GF-D8 (cell line): ENCODE measurements at places on chromosomes 3 and 15.
A peak's percentile ranks its signal among the peaks of the same experiment; 100 is the strongest.

- no peak for DNase-seq
Measured at GRCh38 chr3:175869404-175869803, 1010.3 kb downstream of the NAALADL2 start.

GRCh38 chr3:9450991-9451390 is 53.6 kb downstream of the SETD5 start:
- DNase-seq: no peak

DNA sequence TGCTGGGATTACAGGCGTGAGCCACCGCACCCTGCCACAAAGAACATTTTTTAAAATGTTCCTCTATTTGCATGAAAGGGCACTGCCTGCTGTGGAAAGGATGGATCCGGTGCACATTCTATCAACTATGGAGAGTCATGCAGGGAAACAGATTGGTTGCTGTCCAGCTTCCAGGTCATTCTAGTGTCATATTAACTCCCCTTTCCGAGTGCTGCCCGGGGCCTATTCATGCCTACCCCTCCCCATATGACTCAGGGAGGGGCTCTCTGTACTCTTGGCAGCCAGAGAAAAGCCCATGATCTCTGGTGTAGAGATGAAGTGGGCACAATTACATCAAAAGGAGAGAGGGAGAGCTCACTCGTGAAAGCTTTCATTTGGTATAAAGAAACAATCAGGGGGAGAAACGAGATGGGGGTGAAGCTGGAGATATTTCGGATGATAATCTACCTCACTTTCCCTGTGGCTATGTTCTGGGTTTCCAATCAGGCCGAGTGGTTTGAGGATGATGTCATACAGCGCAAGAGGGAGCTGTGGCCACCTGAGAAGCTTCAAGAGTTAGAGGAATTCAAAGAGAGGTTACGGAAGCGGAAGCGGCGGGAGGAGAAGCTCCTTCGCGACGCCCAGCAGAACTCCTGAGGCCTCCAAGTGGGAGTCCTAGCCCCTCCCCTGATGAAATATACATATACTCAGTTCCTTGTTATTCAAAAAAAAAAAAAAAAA is 16.1 kb upstream of the AHSG start:
- DNase-seq: no peak

GRCh38 chr3:99471353-99472323 is 166.8 kb upstream of the COL8A1 start:
- no peak for DNase-seq

DNA sequence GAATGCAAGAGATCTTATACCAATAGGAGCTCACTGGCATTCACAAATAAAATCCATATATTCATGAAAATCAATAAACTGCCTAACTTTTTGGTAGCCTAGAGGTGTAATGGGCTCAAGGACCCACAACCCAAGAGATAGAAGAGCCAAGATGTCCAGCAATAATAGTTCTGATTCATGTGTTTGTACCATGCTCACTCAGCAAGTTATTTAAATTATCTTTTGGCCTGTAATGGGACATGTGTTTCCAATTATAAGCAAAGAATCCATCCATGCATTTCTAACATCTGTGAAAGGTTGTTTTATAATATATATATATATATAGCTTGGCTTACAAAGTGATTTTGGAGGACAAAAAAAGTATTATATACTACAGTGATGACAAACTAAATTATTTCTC is 29.7 kb upstream of the SHC4 start:
- no peak for DNase-seq

GRCh38 chr15:41013691-41014414 is 60.6 kb downstream of the CHAC1 start:
- peak; percentile 2 for DNase-seq

DNA sequence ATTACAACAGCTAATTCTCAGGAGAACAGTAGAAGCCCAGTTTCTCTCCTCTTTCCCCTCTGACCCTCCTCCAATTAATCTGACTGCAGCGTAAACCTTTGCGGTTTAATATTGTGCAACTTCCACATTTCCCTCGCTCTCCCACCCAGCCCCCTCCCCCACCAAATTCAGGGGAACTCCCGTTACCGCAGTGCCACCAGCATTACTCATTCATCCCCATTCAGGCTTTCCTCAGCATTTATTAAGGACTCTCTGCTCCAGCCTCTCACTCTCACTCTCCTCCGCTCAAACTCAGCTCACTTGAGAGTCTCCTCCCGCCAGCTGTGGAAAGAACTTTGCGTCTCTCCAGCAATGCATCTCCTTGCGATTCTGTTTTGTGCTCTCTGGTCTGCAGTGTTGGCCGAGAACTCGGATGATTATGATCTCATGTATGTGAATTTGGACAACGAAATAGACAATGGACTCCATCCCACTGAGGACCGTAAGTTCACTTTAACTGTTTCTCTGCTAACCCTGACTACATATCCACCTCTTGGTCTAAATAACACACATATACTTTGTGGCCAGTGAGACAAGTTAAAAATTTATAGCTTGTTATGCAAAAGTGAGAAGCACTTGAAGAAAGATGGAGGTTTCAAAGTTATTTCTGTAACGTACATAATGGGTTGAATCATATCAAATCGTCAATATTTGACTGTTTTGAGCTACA is at the start of gene PTX3:
Gene PTX3 (plus strand): TSS at position 268 of the 709 bp plus-strand sequence. CDS start 84 bp downstream, at position 352.
- no peak for DNase-seq
